ENCODE measurements at places on chromosomes 1 and 21.

DNA sequence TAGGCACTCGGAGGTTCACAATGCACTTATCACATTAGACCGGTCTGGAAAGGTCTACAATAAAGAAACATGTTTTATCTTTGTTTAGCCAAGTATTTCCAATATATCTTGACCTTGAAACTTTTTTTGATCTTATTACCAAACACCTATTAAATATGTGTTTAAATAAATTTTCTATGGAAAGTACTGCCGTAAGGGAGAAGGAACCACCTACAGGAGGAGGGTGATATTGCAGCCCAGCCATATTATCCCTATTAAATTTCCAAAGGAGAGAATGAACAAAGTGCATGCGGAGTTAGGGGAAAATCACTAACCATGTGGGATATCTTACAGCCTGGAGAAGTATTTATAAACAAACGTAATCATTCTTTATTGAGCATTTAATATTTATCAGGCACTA is 14.5 kb downstream of the BRINP2 start:
- no peak for DNase-seq

- DNase-seq = no peak
Observed at GRCh38 chr1:239635276-239635675, 248.9 kb downstream of the CHRM3 start.

GRCh38 chr1:202069662-202070061 is 53.1 kb upstream of the GPR37L1 start:
- no peak for DNase-seq

GRCh38 chr1:95216292-95216990 is 17.6 kb upstream of the RWDD3 start:
- DNase-seq = no peak

GRCh38 chr1:78126506-78126905 is 80.7 kb downstream of the GIPC2 start:
- DNase-seq = peak; percentile 28

- DNase-seq = peak; percentile 30
Observed at GRCh38 chr1:93344886-93345632, 648 bp upstream of the DR1 start.

- no peak for DNase-seq
Observed at GRCh38 chr1:156021093-156021428, 310 bp upstream of the SSR2 start.

DNA sequence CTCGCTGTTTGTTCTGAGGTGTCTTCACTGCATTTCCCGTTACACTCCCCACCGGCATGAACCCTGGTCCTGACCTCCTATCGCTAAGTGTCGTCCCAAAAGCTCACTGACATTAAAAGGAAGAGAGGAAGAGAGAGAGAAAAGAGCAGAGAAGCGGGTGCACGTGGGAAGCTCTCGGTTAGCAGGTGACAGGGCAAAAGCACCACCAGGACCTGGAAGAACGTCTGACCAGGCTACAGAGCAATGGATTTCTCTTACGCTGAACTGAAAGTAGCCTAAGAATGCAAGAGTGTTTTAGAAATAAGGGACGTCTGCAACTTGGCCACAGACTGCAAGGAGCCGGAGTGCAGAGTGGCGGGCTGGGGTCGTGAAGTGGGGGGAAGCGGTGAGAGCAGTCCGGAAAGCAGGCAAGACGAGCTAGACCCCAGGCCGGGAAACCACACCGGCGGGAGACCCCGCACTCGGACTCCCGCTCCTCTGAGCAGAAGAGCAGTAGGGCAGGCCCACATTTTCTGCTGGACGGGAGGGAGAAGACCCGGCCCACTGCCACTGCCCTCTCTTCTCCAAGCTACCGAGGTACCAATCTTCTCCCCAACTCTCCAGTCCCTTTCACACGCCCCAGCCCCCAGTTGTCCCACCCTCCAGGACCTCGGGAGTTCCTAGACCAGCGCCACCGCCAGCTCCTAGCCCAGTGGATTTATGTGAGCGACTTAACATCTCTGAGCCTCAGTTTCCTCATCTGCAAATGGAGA is 8.3 kb upstream of the MPZL1 start:
- peak; percentile 38 for DNase-seq

DNA sequence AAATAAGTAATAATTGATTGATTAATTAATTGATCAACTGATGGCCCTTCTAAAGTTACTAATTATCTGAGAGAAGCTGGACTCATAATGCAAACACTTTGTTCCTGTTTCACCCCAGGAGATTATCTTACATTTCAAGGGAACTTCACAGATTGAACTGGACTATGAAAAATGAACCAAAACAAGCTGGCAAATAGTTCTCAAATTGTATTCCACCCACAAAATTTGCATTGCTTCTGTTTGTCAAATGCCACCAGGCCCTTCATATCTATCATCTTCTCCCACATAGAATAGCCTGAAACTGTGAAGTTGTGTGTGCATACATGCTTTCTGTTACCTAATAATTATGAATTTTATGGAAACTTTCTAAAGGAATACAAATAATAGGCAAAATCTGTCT is 104.0 kb downstream of the ZNF281 start:
- DNase-seq = no peak
